ENCODE measurements at places on chromosomes 1 and 21. TPM values are rescaled to one million over a fixed set of nuclear protein-coding genes. Genes with fewer than 3 reads are reported as not detected.

OLFML2B gene
- polyA plus RNA-seq = 14.4 TPM

TMEM125 gene
- polyA plus RNA-seq = 43.9 TPM

- no peak for DNase-seq
Observed at GRCh38 chr1:5955479-5955977, 36.7 kb downstream of the NPHP4 start.

DNA sequence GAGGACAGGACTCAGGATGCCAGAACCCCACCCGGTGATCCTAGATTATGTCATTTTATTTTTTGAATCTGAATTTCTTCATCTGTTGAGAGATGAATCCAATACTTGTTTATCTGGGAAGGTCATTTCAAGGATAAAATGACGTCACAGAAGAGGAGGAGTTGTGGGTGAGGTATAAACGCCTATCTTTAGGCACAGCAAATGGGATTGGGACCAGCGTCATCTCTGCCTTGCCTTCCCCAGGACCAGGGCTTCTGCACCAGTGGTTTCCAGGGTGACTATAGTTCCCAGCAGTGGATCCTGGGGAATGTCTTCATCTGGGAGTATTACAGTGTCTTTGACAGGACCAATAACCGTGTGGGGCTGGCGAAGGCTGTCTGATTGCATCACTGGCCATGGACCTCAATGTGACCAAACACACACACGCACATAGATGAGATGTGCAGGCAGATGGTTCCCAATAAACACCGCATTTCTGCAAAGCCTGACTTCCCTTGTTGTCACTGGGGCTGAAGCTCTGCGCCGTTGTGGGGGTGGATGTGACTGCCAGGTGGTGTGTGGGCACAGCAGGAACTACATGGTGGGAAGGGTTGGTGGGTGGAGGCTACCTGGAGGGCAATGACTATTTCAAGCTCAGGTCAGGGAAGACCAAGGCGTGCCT lies 28.1 kb downstream of the KCNA10 start:
- no peak for DNase-seq

GRCh38 chr1:23559985-23560741 lies 862 bp upstream of the ID3 start:
- DNase-seq = no peak

DNA sequence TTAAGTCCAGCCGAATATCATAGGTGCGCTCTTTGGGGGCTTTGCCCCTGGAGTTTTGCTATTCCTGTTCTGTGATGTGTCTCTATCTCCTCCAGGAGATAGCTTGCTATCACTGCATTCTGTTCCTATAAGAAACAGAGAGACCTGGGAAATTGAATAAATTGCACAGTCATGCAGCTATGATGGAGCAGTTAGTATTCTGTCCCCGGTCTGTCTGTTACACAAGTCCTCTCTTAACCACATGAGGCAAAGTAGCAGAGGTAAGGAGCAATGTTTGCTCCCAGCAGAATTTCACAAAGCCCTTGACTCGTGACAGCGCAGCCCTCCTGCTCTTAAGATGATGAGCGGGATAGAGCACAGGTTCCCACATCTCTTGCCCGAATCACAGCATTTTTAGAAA lies 63.9 kb upstream of the GRHL3 start:
- no peak for DNase-seq

C1orf226 gene
- 4.0 TPM for polyA plus RNA-seq

GRCh38 chr1:97599447-97599846 lies 321.4 kb downstream of the DPYD start:
- no peak for DNase-seq

All from left lung (tissue), 14 donors.